Mesenteric fat pad (tissue), 1 donor: ENCODE measurements at places on chromosomes 12 and 14. TPM values are rescaled to one million over a fixed set of nuclear protein-coding genes. Genes with fewer than 3 reads are reported as not detected.

Gene MSRB3
- total RNA-seq: 81.1 TPM

Gene FOXG1
- not detected for total RNA-seq

Gene PRH2
- total RNA-seq: not detected

Gene PDZRN4
- total RNA-seq: not detected

Gene B4GALNT1
- total RNA-seq: 2.7 TPM

Gene ESYT1
- total RNA-seq: 435 TPM

Gene SPTB
- total RNA-seq: 0.67 TPM

Gene AQP5
- total RNA-seq: not detected

Gene TPH2
- not detected for total RNA-seq

Gene MYH6
- total RNA-seq: not detected

Gene CCDC38
- total RNA-seq: not detected
